A172 (cell line): ENCODE measurements at places on chromosomes 2 and 18. TPM values are rescaled to one million over a fixed set of nuclear protein-coding genes. Genes with fewer than 3 reads are reported as not detected.

- no peak for DNase-seq
Observed at GRCh38 chr2:212197776-212198175, 340.8 kb downstream of the ERBB4 start.

- no peak for DNase-seq
Observed at GRCh38 chr18:79397830-79398761, 2.4 kb downstream of the NFATC1 start.

The RAB11FIP5 gene
- 52.2 and 58.8 TPM in 2 replicates for total RNA-seq

- peak; percentile 95 for DNase-seq
Observed at GRCh38 chr2:47631792-47632398, 151.1 kb upstream of the MSH6 start.

DNA sequence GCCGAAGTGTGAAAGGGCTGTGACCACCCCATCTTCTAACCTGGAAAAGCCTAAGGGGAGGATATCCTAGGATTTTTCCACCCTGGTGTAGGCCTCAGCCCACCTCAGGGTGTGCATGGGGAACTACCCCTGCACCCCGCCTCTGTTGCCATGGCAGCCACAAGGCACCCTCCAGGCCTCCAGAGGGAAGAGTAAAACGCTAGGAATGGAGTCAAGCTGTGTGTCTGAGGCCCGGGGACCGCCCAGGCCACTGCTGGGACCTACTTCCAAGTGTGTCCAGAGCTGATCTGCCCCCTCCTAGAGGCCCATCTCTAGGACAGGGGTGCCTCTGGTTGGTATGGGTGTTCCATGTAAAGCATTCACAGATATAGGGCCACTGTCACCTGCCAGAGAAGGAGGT, 86.7 kb downstream of the PLB1 start:
- no peak for DNase-seq

GRCh38 chr2:217206016-217206725, 346.3 kb upstream of the TNP1 start:
- DNase-seq: no peak

DNA sequence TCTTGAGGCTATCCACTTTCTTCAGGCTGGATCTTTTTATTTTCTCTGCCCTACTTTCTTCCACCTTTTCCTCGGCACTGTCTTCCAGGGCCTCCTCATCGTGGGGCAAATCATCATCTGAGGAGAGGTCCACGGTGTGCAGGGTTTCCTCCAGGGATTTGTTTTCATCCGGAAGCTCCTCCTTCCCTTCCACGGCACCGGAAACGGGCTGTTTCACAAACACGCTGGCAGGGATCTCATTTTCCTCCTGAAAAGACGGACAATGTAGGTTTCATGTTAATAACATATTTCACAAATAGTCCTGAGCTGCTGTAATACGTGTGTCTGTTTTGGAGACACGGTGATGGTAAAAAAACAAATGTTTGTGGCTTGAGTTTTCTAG, 10.4 kb downstream of the CAVIN2 start:
- DNase-seq: no peak
